ENCODE measurements at places on chromosomes 1 and 21. TPM values are rescaled to one million over a fixed set of nuclear protein-coding genes. Genes with fewer than 3 reads are reported as not detected.

The CD247 gene
- 6.4 TPM for total RNA-seq

DNA sequence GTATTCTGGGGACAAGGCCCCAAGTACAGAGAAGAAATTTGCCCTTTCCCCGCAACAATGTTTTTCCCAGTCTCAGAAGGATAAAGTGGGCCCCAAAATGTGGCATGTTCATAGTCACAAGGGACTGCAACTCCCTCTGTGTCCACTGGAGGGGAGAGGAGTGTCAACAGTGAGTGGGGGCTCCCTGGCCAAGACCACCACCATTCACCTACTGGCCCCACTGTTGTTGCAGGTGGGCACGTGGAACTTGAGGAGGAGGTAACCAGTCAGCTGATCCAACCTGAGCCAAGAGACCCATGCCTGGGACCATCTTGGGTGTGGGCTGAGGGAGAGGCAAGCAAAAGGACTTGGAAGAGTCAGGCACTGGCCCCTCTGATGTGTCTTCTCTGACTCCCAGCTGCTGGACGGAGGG, 777 bp downstream of the NUDT17 start:
- DNase-seq, result no peak
- peak overlapping the region; percentile 73 for H3K27ac ChIP-seq
- H3K4me3 ChIP-seq, result no peak overlapping the region
- H3K27me3 ChIP-seq, result no peaks in the 10 kb centered on the region

DNA sequence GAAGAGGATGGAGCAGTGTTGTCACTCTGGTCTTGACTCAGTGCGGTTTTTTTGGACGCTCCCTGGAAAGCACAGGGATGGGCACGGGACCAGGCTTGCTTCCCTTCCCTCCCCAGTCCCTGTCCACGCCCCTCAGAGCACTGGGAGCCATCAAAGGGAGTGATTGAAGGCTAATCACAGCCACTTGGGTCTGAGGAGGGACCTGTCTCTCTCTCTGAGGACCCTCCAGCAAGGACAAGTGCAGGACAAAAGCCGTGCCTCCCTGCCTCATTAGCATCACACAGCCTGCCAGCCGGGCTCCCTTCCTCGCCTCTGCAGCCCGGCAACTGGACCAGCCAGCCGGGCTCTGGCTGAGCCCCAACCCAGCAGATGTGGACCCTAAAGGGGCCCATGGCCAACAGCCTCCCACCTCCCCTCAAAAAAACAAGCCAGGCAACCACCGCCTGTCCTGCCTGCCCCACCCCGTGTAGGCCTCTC, 18.6 kb upstream of the PDZK1IP1 start:
- no peaks in the 10 kb centered on the region for H3K36me3 ChIP-seq
- no peaks in the 10 kb centered on the region for H3K4me1 ChIP-seq
- no peak overlapping the region for H3K4me3 ChIP-seq
- H3K27me3 ChIP-seq, result peaks cover 8% of the 10 kb centered on the region
- no peak for DNase-seq

- H3K36me3 ChIP-seq, result no peaks in the 10 kb centered on the region
- DNase-seq, result no peak
- H3K27me3 ChIP-seq, result peaks cover 5% of the 10 kb centered on the region
- H3K27ac ChIP-seq, result no peak overlapping the region
These were observed 7.1 kb downstream of the HUNK start for GRCh38 chr21:31879911-31880310.

The CR1L gene
- total RNA-seq, result not detected

GRCh38 chr21:40622531-40622930, 224.4 kb downstream of the DSCAM start:
- no peak for DNase-seq
- no peaks in the 10 kb centered on the region for H3K27me3 ChIP-seq
- H3K27ac ChIP-seq, result no peak overlapping the region
- no peak overlapping the region for H3K4me3 ChIP-seq
- H3K4me1 ChIP-seq, result no peaks in the 10 kb centered on the region

The PTPN22 gene
- total RNA-seq, result 4.0 TPM

Measured in transverse colon (tissue), 4 donors.